ENCODE measurements at places on chromosomes 16 and 17. TPM values are rescaled to one million over a fixed set of nuclear protein-coding genes. Genes with fewer than 3 reads are reported as not detected.

DNA sequence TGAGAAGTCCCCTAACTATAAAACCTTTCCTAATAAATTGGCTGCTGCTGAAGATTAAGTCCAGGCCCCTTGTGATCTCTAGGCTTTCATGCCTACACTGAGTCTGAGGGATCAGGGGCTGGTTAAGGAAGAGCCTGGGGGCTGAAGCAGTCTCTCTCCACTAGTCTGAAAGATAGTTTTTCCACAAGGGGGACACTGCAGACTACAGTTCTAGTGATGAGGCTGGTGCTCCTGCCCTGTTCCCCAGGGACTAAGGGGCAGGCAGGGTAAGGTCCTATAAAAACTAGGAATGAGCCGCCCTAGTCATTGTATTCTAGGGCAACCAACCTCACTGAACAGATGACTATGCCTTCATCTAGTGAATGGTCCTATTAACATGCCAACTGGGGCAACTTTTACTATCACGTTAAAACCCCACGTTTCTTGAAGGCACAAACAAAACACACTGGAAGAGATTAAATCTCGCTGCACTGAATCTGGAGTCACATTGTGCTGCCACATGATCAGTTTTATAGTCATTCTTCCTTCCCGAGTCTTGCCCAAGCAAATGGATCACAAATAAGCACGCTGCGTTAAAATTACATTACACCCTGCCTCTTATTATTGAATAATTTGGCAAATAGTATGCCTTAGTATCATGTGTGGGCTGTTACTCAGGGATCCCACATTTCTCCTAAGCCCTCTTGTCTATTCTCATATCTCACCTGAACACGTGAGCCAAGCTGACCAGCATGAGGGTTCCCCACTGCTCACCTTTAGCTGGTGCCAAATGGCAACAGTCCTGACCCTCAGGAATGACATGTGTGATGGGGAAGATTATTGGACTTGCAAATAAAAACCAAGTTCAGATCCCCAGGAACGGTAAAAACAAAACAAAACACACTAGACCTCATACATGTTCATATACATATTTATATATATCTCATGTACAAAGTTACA lies 95.4 kb upstream of the TOB1 start:
- H3K4me3 ChIP-seq: no peak overlapping the region
- H3K27me3 ChIP-seq: no peaks in the 10 kb centered on the region
- no peaks in the 10 kb centered on the region for H3K36me3 ChIP-seq
- H3K4me1 ChIP-seq: peaks cover 6% of the 10 kb centered on the region
- no peak for DNase-seq
- no peak overlapping the region for H3K27ac ChIP-seq

- no peaks in the 10 kb centered on the region for H3K27me3 ChIP-seq
- no peaks in the 10 kb centered on the region for H3K4me1 ChIP-seq
- no peak overlapping the region for H3K4me3 ChIP-seq
- no peak overlapping the region for H3K27ac ChIP-seq
- no peak for DNase-seq
Observed at GRCh38 chr17:83036666-83037065, 42.7 kb upstream of the METRNL start.

DNA sequence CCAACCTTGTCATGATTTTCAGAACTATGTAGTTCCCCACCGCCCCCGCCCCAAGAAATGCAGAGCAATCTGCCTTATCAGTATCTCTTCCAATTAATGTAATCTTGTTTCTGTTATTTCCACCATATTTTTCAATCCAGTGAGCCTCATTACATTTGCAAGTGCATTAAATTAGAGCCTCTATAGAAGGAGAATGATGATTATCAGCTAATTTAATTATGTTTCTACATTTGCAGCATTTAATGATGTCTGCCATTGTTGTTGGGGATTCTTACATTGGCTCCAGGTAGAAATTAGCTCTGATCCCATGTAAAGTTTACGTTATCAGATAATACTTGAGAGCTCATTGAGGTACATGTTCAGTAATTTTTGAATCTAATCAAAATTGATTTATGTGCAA lies 707.0 kb upstream of the RBFOX1 start:
- no peak overlapping the region for H3K4me3 ChIP-seq
- peaks cover 16% of the 10 kb centered on the region for H3K27me3 ChIP-seq
- no peaks in the 10 kb centered on the region for H3K4me1 ChIP-seq
- no peak for DNase-seq
- no peak overlapping the region for H3K27ac ChIP-seq

TBX2 gene
- 0.44 TPM for total RNA-seq

GRCh38 chr16:17270683-17271109 lies 200.1 kb downstream of the XYLT1 start:
- H3K27me3 ChIP-seq: no peaks in the 10 kb centered on the region
- no peaks in the 10 kb centered on the region for H3K36me3 ChIP-seq
- DNase-seq: no peak
- no peak overlapping the region for H3K4me3 ChIP-seq

DNA sequence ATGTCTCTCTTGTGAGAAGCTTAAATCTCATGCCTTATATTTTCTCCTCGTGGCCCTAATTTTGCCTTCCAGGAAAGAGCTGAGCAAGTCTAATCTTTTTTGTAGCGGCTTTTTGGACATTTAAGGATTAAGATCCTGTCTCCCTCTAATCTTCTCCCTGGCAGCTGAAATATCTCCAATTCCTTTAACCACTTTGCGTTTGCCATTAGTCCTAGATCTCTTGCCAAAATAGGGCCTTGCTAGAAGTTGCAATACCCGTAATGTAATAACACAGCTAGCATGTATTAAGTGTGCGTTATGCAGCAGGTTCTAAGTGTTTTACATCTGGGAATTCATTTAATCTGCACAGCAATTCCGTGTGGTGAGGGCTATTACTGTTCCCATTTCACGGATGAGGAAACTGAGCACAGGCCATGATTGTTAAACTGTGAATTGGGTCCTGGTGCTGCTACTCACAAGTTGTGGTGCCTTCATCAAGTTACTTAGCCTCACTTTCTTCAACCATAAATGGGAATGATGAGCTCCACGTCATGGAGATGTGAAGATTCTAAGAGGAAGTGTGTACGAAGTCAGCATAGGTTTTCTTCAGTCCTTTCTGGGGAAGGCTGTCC lies 198.9 kb upstream of the ASIC2 start:
- H3K27me3 ChIP-seq: peaks cover 32% of the 10 kb centered on the region
- H3K4me1 ChIP-seq: no peaks in the 10 kb centered on the region

DNA sequence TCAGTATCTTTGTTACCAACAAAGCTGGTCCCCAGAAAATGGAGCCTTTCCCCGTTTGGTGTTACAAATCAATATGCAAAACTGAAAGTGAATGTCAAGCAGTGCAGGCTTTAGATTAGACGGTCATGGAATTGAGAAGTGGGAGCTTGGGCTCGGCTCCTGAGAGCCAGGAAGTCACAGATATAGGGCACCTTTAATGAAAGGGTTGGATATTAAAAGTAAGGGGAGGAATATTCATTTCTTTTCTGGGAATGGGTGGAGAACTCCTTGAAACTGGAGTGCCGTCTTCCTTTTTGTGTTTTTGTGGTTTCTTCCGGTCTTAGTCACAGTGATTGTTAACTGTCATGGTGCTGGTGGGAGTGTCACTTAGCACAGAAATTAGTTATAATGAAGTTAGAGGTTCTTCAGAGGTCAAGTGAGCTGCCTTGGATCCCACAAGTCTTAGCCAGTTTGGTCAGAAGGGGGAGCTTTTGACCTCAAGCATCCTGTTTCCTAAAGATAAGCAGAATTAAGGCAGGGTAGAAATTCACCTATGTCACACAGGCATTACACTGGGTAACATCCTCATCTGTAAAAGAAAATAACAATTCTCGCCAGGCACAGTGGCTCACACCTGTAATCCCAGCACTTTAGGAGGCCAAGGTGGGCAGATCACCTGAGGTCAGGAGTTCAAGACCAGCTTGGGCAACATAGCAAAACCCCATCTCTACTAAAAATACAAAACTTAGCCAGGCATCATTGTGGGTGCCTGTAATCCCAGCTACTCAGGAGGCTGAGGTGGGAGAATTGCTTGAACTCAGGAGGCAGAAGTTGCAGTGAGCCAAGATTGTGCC lies 9.6 kb upstream of the EIF1 start:
- peak; percentile 67 for DNase-seq
- H3K4me3 ChIP-seq: peak overlapping the region; percentile 50

KCNG4 gene
- total RNA-seq: not detected

CACNG5 gene
- not detected for total RNA-seq

- peaks cover 4% of the 10 kb centered on the region for H3K36me3 ChIP-seq
- peak overlapping the region; percentile 3 for H3K27ac ChIP-seq
- no peaks in the 10 kb centered on the region for H3K27me3 ChIP-seq
- no peak for DNase-seq
- no peak overlapping the region for H3K4me3 ChIP-seq
Observed at GRCh38 chr17:40023590-40024292, 8.5 kb downstream of the CSF3 start.

SHISA6 gene
- not detected for total RNA-seq

DNA sequence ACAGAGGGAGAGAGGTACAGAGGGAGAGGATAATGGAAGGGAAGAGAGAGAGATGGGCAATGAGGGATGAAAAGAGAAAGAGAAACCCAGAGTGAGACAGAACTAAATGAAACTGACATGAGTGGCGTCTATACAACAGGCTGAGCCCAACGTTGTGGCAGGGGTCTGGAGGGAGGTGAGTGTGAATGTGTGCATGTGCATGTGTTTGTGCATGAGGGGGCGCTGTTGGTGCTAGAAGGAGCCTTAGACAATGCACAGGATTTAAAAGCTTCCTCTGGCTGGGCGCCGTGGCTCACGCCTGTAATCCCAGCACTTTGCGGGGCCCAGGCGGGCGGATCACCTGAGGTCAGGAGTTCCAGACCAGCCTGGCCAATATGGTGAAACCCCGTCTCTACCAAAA lies 454.8 kb upstream of the CDH11 start:
- H3K36me3 ChIP-seq: no peaks in the 10 kb centered on the region
- no peaks in the 10 kb centered on the region for H3K4me1 ChIP-seq
- no peak for DNase-seq
- no peak overlapping the region for H3K4me3 ChIP-seq
- peaks cover 3% of the 10 kb centered on the region for H3K27me3 ChIP-seq
- no peak overlapping the region for H3K27ac ChIP-seq

DNA sequence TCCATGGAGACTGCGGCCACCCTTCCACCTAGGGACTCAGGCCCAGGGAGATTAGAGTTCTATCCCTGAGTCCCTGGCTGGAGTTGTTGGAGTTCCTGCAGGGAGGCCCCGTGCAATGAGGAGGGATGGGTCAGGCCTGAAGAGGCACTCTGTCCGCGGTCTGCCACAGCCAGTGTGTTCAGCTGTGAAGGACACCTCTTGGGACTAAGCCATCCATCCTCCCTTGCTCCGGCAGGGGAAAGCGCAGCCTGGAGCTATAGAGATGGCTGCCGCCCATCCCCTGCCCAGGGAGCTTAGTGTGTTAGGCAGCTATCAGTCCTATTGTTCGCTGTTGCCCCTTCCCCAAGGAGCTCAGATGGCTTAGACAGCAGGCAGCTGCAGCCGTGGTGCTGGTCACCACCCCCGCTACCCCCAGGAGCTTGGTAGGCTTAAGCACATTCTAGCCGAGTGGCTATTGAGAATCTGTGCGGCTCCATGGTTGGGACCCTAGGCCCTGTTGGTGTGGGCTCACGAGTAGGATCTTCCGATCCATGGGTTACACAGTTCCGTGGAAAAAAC lies 141.3 kb downstream of the CYB561 start:
- no peaks in the 10 kb centered on the region for H3K36me3 ChIP-seq
- no peak for DNase-seq
- no peak overlapping the region for H3K4me3 ChIP-seq

SSTR5 gene
- total RNA-seq: not detected

SLC35G6 gene
- total RNA-seq: not detected

GRCh38 chr17:17935321-17936271 lies 36.6 kb downstream of the TOM1L2 start:
- H3K27me3 ChIP-seq: no peaks in the 10 kb centered on the region
- H3K4me3 ChIP-seq: 0 out of 2 replicates have a peak overlapping the region, but pooled peaks have one; percentile 11
- H3K4me1 ChIP-seq: peaks cover 37% of the 10 kb centered on the region
- peak overlapping the region; percentile 65 for H3K27ac ChIP-seq
- H3K36me3 ChIP-seq: no peaks in the 10 kb centered on the region
- DNase-seq: peak; percentile 64

DNA sequence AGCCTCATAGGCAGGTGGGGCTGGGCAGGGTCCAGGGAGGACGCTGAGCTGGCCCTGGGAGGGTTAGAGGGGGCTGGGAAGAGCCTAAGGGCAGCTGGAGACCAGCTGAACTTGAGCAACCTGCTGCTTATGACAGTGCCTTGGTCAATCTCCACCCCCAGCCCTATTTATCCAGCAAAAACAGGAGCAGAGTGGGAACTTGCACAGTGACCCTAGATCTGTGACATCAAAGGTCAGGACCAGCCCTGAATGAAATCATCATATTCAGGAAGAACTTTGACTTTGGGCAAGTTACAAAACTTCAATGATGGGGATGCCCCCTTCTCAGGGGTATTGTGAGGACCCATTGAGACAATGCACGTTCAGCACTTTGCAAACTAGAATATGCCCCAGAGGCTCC lies 9.4 kb downstream of the CD300LF start:
- H3K4me3 ChIP-seq: no peak overlapping the region
- no peaks in the 10 kb centered on the region for H3K36me3 ChIP-seq
- H3K27ac ChIP-seq: no peak overlapping the region

SEPTIN1 gene
- 6.7 TPM for total RNA-seq
